ENCODE measurements at places on chromosomes 3 and 15. TPM values are rescaled to one million over a fixed set of nuclear protein-coding genes. Genes with fewer than 3 reads are reported as not detected.

GRCh38 chr3:89114841-89115223 lies 7.4 kb downstream of the EPHA3 start:
- no peak for DNase-seq

DNA sequence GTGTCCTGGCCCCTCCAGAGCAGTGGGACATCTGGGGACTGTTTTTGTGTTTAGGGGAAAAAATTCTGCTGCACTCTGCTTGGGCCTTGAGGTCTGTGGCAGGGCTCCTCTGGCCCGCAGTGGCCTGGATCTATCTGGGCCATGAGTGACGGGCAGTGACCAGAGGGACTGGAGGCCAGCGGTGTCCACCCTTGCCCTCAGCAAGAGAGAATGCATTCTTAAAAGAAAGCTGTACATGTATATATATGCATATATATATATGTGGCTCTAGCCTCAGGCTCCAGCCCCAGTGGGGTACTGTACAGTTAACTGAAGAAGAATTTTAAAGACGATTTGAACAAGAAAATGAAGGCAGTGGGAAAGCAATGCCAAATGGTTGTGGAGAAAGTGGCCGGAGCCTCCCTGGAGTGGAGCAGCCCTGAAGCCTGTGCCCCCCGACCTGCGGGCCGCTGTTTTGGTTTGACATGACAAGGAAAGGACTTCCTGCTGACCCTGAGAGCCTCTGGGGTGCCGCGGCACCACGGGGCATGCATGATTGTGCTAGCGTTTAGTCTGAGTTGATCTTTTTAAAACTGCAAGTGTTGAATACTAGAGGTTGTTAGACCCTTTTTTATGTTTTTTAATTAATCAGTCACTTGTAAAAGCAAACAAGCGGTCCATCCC lies 52.2 kb downstream of the PLXNA1 start:
- no peak for DNase-seq

CCR8 gene
- total RNA-seq = not detected

DNA sequence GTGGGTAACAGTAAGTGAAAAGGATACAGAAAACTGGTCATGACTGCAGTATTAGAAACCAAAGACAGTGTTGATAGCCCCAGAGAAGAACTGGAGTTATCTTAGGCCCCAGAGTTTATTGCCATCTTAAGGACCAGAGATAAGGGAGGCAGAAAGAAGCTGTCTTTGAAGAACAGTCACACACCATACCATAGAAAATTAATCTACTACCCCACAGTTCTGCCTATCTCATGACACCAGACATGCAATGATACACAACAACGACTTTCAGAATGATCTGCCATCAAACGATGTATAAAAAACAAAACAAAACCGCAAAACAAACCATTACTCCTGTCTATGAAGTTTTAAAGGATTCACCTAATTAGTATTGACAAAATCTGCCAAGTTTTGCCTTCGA lies 9.6 kb downstream of the CPOX start:
- DNase-seq = no peak

FGF7 gene
- 102 TPM for total RNA-seq

- DNase-seq = peak; percentile 71
Observed at GRCh38 chr3:45210308-45211041, 15.6 kb downstream of the TMEM158 start.

DNA sequence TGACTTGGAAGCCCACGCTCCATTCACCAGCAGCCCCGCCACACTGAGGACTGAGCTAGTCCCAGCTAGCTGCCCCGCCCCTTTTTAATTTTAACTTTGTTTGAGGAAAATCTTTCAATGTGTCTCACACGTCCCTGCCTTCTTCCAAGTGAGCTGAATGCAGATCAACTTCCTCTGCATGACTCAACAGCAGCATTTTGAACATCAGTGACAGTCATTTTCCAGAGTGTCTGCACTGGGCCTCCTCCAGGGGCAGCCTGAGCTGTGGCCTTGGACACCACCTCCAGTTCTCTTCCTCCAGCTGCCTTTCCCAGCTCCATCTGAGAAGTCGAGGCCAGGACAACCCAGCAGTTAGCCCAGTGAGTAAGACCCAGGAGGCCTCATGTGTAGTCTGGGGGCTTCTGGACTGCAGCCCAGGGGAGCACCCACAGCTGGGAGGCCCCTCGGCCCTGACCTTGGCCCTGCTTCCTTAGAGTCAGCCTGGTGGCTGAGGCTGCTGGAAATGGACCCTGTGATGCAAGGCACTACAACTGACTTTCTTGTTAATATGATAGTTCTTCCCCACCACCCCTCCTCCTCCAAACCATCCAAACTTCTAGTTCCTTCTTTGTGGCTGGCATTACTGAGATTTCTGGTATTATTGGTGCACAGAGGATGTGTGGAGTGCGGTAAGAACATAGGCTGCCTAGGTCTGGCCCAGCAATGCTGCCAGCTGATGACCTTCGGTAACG lies 21.4 kb upstream of the ESYT3 start:
- DNase-seq = no peak

TTLL13 gene
- total RNA-seq = not detected

PLXNB1 gene
- 216 TPM for total RNA-seq

DNA sequence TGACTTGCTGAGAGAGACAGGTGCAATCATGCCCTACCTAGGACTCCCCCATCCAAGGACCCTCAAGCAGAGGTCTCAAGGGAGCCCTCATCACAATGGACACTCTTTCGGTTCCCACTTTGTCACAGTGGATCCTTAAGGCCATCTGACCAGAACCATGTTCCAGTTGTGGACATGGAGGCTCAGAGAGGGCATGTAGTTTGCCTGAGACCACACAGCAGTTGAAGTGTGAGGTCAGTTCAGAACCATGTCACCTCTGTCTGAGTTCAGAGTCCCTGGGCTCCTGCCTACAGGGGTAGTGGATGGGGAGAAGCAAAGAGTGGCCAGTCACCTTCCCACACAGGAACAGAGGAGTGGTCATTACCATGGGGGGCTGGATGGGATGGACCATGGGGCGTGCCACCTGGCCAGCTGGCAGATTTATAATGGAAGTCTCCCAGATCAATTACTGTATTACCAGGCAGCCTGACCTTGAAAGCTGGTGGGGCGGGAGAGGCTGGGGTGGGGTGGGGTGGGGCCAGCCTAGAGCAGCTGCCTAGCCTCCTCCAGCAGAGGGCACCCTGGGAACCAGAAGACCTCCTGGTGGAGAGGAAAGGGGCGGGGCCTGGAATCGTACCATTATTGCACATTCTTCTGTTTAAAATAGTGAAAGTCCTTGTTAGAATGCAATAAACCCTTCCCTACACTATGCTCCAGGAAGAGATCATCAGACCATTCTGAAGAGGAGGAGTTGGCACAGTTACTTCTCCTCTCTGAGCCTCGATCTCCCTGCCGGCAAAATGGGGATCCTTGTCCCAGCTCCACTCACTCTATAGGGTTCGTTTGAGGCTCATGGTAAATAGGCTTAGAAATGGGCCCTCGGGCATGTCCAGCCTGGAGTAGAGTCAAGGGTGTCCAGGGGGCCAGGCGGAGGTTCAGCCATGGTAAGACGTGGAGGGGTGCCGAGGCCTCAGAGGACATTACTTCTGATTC lies 26.9 kb upstream of the LINGO1 start:
- no peak for DNase-seq

GRCh38 chr15:100224206-100225185 lies 117.3 kb downstream of the ADAMTS17 start:
- peak; percentile 14 for DNase-seq

IMP3 gene
- 171 TPM for total RNA-seq

GRCh38 chr3:177131927-177132636 lies 65.2 kb downstream of the TBL1XR1 start:
- DNase-seq = no peak
